A549 treated with AZD2906 at 1 μM for 4 hours (cell line): ENCODE measurements at places on chromosomes 16 and 17. TPM values are rescaled to one million over a fixed set of nuclear protein-coding genes. Genes with fewer than 3 reads are reported as not detected.

The CCDC40 gene
- total RNA-seq = 6.3 to 8.3 TPM (median 7.6 TPM) in 5 replicates

The BRIP1 gene
- total RNA-seq = 3.0 to 5.1 TPM (median 4.0 TPM) in 5 replicates

The PRCD gene
- total RNA-seq = not detected in 5 replicates

The RNF112 gene
- total RNA-seq = 0.14 to 0.67 TPM (median 0.51 TPM) in 5 replicates

The ITGAD gene
- total RNA-seq = 0.03 TPM in 1 of 5 replicates, not detected in the others

The MARVELD3 gene
- 0.27 to 0.45 TPM (median 0.32 TPM) in 5 replicates for total RNA-seq

The SHISA9 gene
- total RNA-seq = 0.02 to 0.14 TPM (median 0.06 TPM) in 5 replicates

The ABCA3 gene
- total RNA-seq = 17.3 to 21.9 TPM (median 20.6 TPM) in 5 replicates

The PRSS27 gene
- 1.1 to 2.3 TPM (median 1.8 TPM) in 5 replicates for total RNA-seq

The SLC47A2 gene
- total RNA-seq = 0.03 to 0.11 TPM (median 0.07 TPM) in 4 of 5 replicates, not detected in the other

The MYH8 gene
- total RNA-seq = not detected in 5 replicates

The SECTM1 gene
- total RNA-seq = 1.4 to 2.6 TPM (median 2.1 TPM) in 5 replicates

The ARL5C gene
- not detected in 5 replicates for total RNA-seq

The MT4 gene
- not detected in 5 replicates for total RNA-seq

The CCDC78 gene
- 3.4 to 6.3 TPM (median 5.2 TPM) in 5 replicates for total RNA-seq

The LGALS9B gene
- total RNA-seq = not detected in 5 replicates

The PCTP gene
- 17.1 to 24.0 TPM (median 20.8 TPM) in 5 replicates for total RNA-seq

The CMTM3 gene
- total RNA-seq = 98.3 to 109 TPM (median 103 TPM) in 5 replicates

The HOXB6 gene
- 3.5 to 5.2 TPM (median 4.3 TPM) in 5 replicates for total RNA-seq

The CD68 gene
- 27.0 to 34.4 TPM (median 31.4 TPM) in 5 replicates for total RNA-seq

The IL32 gene
- 23.0 to 37.5 TPM (median 30.1 TPM) in 5 replicates for total RNA-seq

The QRICH2 gene
- 0.42 to 1.1 TPM (median 0.85 TPM) in 5 replicates for total RNA-seq
